ENCODE measurements at places on chromosomes 2 and 18.

- no peak for DNase-seq
Measured at GRCh38 chr2:98701230-98701629, 29.7 kb downstream of the MGAT4A start.

- DNase-seq, result no peak
Measured at GRCh38 chr2:101272045-101272784, 19.5 kb downstream of the CNOT11 start.

GRCh38 chr2:26139269-26140183 lies 33.4 kb upstream of the GAREM2 start:
- no peak for DNase-seq

DNA sequence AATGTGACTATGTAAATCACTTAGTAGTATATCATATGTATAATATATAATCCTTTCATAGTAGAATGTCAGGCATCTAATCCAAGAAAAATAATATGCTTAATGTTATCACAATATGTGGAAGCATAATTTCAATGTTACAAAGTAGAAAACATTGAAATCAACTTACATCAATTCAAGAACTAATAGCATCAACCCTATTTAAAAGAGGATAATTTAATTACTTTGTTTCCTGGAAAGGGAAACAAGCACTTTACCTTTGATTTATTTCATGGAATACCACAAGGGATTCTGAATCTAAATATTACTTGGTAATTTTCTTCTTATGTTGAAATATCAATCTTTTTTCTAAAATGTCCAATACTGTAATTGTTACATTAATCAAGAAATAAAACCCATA lies 30.6 kb upstream of the SOCS6 start:
- DNase-seq, result no peak

DNA sequence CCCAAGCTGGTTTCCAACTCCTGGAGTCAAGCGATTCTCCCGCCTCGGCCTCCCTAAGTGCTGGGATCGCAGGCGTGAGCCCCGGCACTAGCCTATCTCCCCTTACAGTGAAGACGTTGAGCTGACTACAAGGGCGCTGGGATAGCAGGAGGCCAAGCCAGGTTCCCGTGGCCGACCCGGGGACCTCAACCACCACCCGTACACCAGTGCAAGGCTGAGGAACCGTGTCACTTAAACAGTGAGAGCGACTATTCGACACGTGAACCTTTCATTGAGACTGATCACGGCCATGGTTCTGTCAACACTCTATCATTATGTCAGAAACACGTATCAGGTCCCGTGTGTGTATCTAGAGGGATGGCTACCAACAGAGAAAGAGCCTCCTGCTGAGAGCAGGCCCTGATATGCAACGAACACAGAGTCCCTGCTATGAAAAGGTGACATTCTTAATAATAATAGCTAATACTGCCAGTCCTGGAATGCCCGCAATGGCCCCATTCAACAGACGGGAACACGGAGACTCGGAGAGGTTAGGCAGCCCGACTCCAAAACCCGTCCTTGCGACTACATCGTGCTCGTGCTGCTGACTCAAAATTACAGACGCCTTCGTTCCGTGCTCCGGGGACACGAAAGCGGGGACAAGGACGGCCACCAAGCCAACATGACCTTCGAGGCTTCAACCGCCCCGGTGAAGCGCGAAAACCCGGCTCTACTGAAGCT lies 833 bp downstream of the AFG3L2 start:
- DNase-seq, result no peak

GRCh38 chr2:65846989-65847678 lies 414.7 kb upstream of the SPRED2 start:
- DNase-seq, result no peak
